Activated naive CD8-positive, alpha-beta T cell treated with anti-CD3 and anti-CD28 coated beads, Interleukin-2, amount 10 ng/mL, durations not matched to agents 7 days and 5 days (primary cell): ENCODE measurements at places on chromosomes 7 and 10. TPM values are rescaled to one million over a fixed set of nuclear protein-coding genes. Genes with fewer than 3 reads are reported as not detected.
A peak's percentile ranks its signal among the peaks of the same experiment; 100 is the strongest.

IDI2 gene
- total RNA-seq = not detected

PKD2L1 gene
- total RNA-seq = not detected

UTF1 gene
- not detected for total RNA-seq

CALU gene
- total RNA-seq = 30.2 TPM

CHN2 gene
- total RNA-seq = 6.5 TPM

DEPP1 gene
- 0.23 TPM for total RNA-seq

NUPR2 gene
- total RNA-seq = not detected

ATG9B gene
- total RNA-seq = 11.6 TPM

NACAD gene
- total RNA-seq = 0.11 TPM

CCDC136 gene
- 13.8 TPM for total RNA-seq

TACR2 gene
- total RNA-seq = not detected

GNG11 gene
- not detected for total RNA-seq

LAMB1 gene
- not detected for total RNA-seq

OR13A1 gene
- not detected for total RNA-seq

DNAJC9 gene
- 50.1 TPM for total RNA-seq

CALML3 gene
- total RNA-seq = not detected

ECHDC3 gene
- total RNA-seq = 1.6 TPM

DNA sequence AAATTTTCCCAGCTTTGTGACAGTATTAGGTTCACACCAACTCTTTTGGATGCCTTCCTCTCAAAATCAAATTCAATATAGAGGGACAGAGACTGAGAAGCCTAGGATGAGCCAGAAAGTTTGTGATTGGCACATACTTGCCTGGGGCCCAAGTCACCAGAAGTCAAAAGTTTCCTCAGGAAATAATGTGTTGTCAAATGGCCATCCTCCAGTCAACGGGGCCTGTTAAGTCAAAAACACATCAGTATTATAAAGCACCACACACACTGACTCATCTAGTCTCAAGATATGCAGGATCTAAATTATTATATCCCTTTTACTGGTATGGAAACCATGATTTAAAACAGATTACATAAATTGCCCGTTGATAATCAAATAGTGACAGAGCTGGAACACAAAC, 158.1 kb downstream of the AHR start:
- no peak for DNase-seq

- DNase-seq = no peak
Measured at GRCh38 chr10:69837261-69837660, 35.6 kb downstream of the COL13A1 start.

GRCh38 chr7:24572016-24572392, 1.2 kb upstream of the PALS2 start:
- no peak for DNase-seq

GRCh38 chr7:16080131-16080530, 341.2 kb downstream of the CRPPA start:
- no peak for DNase-seq

GRCh38 chr10:88456730-88457129, 126.4 kb downstream of the RNLS start:
- DNase-seq = no peak

GRCh38 chr10:96360331-96360730, 1.5 kb upstream of the OPALIN start:
- no peak for DNase-seq

GRCh38 chr10:101965075-101965765, 90.8 kb downstream of the ARMH3 start:
- DNase-seq = no peak

GRCh38 chr10:6019010-6019782, 41.9 kb upstream of the IL15RA start:
- no peak for DNase-seq

DNA sequence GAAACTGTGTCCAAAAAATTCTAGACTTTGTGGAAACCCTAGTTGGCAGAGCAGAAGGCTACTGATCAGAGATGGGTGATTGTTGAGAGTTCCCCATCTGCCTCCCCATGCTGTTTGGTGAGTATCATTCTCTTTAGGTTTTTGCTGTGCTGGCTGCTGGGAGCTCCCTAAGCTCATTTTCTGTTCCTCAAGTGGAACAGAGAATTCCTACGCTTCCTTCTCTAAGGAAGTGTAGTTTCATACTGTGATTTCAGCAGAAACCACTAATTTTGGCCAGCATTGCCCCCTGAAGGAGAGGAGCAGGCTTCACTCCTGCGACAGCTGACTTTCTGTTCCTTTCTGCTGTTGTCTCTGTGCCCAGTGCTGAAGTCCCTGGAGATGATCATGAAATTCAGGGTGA, 355.3 kb upstream of the NPVF start:
- DNase-seq = no peak

- no peak for DNase-seq
Measured at GRCh38 chr10:18501198-18501597, 150.2 kb downstream of the NSUN6 start.

DNA sequence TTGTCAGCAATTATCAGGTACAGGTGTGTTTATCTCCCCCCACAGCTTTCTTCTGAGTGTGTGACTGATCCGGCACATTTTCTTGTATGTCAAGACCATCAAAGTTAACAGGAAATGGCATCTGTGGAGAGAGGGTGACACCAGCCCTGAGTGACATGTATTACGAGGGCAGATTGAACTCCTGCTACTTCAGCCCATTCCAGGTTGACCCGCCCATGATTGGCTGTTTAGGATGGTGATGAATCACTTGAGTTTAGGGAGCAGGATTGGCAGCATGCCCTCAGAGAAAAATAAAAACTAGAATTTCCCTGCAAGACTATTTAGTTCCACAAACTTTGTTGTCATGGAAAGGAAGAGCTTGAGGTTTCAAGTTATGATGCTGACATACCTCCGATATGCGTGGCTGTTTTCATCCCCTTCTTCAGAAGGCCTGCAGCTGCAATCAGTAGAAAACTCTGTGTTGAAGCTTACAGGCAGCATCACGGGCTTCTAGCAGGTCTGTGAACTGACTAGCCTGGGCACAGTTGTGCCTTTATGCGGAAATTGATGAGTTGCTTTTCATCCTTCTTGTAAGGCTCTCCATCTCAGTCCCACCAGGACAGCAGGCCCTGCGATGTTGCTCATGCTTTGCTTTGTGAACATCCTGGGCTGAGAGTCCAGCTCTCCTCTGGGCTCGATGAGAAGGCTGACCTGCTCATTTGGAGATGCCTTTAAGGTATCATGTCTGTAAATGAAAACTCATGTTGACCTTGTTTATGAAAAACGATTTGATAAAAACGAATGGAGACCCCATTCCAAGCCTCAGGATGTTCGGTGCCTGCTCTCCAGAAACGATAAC, 8.0 kb upstream of the CELF2 start:
- no peak for DNase-seq

DNA sequence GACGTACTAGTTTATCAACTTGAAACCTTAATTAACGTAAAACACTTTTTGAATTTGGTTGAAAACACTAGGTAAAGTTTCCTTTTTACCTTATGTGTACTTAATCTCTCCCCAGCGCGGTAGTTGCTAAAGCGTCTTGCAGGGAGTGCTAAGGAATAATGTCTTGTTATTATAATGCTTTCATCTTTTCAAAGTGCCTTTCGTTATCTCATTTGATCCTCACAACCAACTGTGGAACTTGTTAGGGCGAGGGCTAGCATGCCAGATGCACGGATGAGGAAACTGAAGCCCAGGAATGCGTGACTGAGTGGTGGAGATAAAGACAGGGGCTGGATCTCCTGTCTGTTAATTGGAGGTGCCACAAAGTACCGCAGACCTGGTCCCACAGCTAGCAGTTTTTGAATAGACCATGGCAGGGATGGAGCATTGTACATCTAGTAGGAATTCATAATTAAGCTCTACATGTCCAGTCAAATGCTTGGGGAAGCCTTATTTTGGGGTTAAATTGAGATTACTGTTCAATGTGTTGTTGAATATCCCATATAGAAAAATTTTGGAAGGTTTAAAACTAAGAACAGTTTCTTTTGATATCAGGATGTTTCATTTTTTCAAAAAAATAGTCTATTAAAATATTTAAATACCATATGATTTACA, 234.3 kb downstream of the SH2D4B start:
- no peak for DNase-seq

DNA sequence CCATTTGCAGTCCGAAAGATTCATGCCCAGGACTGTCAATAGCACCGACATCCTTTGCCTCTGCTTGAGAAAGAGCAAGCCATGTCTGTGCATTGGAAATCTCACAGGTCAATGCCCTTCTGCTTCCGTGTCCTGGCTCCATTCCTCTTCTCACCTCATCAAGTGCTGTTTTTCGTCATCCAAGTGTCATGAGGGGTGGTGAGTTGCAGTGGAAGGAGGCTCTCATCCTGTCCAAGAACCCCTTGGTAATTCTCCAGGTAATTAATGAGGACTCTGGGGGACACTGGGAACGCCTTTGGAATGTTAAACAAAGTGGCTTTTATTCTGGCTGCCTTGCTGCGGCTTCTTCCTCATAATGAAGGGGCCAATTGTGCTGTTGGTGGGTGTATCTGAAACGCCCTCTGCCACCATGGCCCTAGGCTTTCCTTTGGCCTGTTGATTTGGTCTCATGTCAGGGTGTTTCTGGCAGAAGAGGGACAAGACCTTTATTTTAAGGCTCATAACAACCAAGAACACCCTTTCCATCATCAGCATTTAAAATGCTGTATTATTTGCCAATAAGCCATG, 57.7 kb downstream of the PPP1R3C start:
- DNase-seq = no peak

DNA sequence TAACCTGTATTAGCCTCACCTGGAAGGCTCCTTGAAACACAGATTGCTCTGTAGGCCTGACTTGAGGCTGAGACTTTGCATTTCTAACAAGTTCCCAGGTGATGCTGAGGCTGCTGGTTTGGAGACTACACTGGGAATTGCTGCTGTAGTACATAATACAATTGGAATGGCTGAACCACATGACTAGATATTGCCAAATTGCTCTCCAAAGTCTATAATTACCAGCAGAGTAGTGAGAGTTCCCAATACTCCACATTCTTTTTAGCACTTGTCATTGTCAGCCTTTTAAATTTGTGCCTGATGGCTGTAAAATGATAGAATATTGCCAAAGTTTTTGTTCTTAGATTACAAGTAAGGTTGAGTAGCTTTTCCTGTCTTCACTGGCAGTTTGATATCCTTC, 39.9 kb downstream of the PLEKHA8 start:
- DNase-seq = no peak

GRCh38 chr10:30034433-30035137, 24.8 kb downstream of the JCAD start:
- DNase-seq = no peak

DNA sequence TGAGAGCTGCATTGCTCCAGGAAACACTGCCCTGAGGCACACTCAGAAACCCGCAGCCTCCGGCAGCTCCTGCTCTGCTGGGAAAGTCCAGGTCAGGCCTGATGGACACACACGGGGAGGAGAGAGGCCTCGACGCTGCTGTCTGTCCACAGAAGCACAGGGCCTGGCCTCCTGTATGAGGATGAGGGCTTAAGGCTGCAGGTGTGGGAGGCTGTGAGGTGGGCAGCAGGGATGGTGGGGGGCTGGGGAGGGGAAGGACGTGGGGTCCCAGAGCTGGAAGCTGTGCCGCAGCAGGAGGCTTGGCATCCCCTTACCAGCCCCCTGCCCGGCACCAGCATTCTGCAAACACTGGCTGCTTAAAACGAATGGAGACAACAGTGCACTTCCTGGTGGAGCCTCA, 186.2 kb downstream of the DNAJB6 start:
- DNase-seq = peak; percentile 5

- DNase-seq = no peak
Measured at GRCh38 chr10:77606751-77607150, 30.9 kb downstream of the KCNMA1 start.

DNA sequence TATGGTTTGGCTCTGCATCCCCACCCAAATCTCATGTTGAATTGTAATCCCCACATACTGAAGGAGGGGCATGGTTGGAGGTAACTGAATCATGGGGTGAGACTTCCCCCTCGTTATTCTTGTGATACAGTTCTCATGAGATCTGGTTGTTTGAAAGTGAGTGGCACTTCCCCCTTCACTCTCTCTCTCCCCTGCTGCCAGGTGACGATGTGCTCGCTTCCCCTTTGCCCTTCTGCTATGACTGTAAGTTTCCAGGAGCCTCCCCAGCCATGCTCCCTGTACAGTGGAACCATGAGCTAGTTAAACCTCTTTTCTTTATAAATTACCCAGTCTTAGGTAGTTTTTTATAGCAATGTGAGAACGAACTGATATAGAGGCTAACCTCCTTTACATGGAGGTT, 16.6 kb downstream of the PLPP4 start:
- DNase-seq = no peak

- DNase-seq = no peak
Measured at GRCh38 chr10:22713853-22714478, 412 bp downstream of the PIP4K2A start.

DNA sequence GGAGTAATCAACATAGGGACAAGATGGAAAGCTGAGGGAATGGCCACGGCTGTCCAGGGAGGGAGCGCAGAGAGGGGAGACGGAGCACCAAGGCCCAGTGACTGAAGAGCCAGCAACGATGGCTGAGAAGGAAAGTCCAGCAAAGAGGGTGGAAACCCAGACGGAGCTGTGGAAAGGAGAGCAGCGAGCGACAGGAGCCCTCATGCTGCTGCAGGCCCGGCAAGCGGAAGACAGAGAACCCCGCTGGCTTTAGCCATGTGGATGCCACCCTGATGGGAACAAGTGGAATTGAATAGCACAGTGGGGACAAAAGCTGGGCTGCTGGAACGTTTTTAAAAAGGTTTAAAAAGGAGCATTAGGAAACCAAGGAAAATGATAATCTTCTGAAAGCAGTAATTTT, 82.9 kb upstream of the DDC start:
- no peak for DNase-seq

- no peak for DNase-seq
Measured at GRCh38 chr7:68187532-68187931, 1190.9 kb downstream of the TYW1 start.

DNA sequence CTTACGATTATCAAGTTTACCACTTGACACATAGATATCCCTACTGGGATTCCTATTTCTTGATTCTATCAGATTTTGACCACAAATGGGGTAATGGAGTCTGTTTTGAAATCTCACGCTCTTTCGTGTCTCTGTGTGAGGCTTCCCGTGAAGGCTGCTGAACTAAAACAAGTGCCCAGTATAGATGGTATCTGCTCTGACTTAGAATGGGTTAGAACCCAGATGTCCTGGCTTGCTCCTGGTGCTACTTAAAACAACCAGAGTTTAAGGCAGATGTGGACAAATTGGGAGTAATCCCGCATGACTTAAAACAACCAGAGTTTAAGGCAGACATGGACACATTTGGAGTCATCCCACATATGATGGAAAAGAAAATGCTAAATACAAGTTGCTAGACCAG, 85.9 kb downstream of the FAM204A start:
- DNase-seq = no peak

- DNase-seq = no peak
Measured at GRCh38 chr10:24851629-24852028, 100.8 kb downstream of the PRTFDC1 start.

GRCh38 chr7:24949884-24950283, 30.1 kb downstream of the OSBPL3 start:
- no peak for DNase-seq

- DNase-seq = no peak
Measured at GRCh38 chr7:70830060-70830395, 301.9 kb upstream of the GALNT17 start.

GRCh38 chr10:106980495-106981451, 183.7 kb downstream of the SORCS1 start:
- no peak for DNase-seq
